ENCODE measurements at places on chromosomes 11 and 22. TPM values are rescaled to one million over a fixed set of nuclear protein-coding genes. Genes with fewer than 3 reads are reported as not detected.

- DNase-seq: no peak
Measured at GRCh38 chr11:47714554-47715081, 551 bp downstream of the AGBL2 start.

- DNase-seq: no peak
Measured at GRCh38 chr11:69878144-69878883, 59.1 kb upstream of the FGF3 start.

DNA sequence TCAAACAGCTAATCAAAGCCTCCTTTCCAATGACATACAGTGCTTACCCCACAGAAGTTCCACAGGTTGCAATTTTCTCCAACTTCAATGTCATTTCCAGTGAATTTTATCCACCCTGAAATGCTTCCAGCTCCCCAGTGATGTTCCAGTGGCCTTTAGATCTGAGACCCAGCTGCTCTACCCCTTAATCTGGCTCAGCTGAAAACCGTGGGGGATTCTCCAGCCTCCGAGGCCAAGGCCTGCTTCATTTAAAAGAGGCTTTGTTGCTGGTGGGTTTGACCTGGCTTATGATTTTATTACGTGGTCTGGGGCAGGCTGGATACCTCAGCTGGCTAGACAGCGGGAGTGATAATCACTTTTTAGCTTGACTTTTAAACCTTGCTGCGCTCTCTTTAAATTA, 10.9 kb downstream of the HEPHL1 start:
- DNase-seq: no peak

Gene MGAT3
- total RNA-seq: 24.0 TPM

- DNase-seq: no peak
Measured at GRCh38 chr11:72314600-72315392, 70.8 kb upstream of the PHOX2A start.

DNA sequence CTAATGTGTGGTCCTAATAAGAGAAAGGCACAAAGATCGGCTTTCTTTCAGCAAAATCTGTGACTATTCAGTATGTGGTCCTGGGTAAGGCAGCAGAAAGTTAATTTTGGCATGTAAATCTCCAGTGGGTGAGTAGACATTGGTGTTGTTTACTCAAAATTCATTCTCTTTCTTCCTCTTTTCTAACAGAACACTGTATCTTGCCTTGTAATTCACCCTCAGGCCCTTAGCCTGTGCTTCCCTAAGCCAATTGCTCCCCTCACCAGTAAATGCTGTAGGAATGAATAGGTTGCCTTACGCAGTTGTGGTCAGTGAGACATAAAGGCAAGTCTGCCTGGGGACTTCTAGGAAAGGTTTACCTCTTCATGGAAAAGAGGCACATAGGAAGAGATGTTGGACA, 49.9 kb upstream of the PDE3B start:
- DNase-seq: no peak

Gene YPEL4
- 8.4 TPM for total RNA-seq

DNA sequence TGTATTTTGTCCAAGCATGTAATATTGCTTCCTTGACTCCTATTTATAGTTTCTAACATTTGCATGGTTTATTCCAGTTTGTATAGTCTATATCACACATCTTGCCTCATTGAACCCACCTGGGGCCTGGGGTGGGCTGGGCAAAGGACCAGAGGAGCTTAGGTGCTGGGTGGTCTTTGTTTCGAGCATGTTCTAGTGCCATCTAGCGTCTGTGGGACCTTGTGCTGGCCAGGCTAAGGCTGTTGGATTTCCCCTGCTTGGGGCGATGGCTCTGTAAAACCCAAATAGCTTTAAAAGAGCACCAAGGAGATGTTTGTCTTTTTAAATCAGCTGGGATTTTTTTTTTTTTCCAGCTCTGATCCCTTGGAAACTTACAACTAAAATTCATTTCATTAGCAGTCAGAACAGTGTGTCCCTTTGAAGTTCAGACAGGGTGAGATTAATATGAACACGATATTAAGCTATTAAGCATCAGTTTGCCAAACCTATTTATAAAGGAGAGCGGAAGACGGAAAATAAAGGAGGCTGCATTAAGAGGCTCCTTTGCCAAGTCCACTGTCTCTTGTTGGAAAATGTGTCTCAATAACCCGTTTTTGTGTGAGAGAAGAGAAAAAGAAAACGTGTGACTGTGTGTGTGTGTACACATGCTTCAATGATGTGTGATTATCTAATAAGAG, 157.4 kb downstream of the COMMD9 start:
- DNase-seq: peak; percentile 30

GRCh38 chr22:23272834-23273233, 92.5 kb downstream of the BCR start:
- no peak for DNase-seq

Gene MUC6
- 4.2 TPM for total RNA-seq
